Skeletal muscle cell (primary cell): ENCODE measurements at places on chromosomes 12 and 14.

DNA sequence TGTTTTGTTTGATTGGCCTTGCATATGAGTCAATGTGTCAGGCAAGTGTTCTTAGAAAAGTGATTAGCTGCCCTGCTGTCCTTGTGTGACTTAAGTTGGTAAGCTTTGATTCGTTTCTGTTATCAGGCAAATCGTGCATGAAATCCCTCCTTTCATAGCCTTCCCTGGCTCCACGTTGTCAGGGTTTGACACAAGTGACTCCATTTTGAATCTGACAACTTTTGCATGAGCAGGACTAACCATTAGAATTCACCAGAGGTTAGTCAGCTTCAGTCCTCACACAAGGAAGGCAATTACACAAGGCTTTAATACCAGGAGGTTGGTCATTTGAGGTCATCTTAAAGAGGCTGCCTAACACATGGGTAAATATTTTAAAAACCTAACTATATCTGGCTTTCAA is 68.2 kb downstream of the GPATCH2L start:
- no peak for DNase-seq

GRCh38 chr14:68526512-68527091 is 266.3 kb downstream of the ZFP36L1 start:
- DNase-seq = no peak

DNA sequence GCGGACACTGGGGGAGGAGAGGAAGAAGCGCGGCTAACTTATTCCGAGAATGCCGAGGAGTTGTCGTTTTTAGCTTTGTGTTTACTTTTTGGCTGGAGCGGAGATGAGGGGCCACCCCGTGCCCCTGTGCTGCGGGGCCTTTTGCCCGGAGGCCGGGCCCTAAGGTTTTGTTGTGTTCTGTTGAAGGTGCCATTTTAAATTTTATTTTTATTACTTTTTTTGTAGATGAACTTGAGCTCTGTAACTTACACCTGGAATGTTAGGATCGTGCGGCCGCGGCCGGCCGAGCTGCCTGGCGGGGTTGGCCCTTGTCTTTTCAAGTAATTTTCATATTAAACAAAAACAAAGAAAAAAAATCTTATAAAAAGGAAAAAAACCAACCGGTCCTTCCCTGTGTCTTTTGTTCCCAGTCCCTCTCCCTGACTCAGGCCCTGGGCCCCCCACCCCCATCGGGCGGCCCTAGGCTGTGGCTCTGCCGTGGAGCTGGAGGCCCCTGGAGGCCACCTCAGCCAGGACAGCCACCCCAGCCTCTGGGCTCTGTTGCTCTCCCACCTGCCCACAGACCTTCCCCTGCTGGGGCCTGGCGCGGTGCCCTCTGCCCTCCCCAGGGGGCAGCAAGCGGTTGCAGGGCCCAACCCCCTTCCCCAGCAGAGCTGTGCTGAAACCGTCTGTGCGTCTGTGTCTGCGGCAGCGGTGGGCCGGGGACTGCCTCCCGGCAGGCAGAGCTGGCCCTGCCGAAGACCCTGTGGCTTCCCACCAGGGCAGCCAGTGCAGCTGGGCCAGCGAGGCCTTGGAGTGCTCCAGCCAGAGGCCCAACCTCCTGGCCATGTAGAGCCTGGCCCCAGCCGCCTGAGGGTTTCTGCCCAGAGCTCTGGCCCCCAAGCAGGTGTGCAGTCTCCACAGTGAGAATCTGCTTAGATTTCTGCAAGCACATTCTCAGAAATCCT is 4.0 kb upstream of the CRIP2 start:
- no peak for DNase-seq

- no peak for DNase-seq
Observed at GRCh38 chr12:113158439-113159203, 9.1 kb downstream of the CFAP73 start.

GRCh38 chr12:47214771-47215170 is 135.0 kb upstream of the AMIGO2 start:
- DNase-seq = no peak

GRCh38 chr14:103802356-103802755 is 45.0 kb downstream of the PPP1R13B start:
- no peak for DNase-seq

DNA sequence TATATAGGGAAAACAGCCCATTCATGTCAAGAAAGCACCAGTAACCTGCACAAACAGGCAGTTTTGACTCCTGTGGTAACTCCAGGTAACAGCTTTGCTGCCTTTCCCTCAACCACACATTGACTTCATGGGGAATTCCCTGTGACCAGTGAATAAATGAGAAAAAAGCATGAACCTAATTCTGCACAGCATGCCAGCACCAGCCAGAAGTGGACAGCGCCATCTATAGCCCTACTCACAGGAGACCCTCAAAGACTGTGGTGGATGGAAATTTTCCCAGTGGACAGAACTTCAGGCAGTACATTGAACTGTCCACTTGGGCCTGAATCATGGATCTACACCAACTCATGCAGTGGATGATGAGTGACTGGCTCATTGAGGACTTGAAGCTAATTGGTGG is 152.1 kb downstream of the SLC8A3 start:
- DNase-seq = no peak

DNA sequence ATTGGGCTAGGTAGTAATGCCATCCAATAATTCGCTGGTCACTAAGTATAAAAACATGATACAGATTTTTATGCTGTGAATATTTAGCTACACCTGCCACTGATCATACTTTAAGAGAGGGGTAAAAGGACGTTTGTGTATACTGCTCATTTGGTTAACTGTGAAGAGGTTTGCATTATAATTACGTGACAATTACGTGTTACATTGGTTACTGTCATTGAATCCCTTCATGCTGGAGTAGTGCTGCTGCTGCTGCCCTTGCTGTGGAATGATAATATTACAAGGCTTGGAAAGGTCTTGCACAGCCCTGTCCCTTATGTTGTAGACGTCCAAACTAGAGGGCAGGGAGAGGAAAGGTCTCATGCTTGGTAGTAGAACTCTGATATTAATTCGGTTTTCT is 312.2 kb upstream of the ATP2B1 start:
- no peak for DNase-seq

- no peak for DNase-seq
Observed at GRCh38 chr14:104103446-104104075, 18.1 kb downstream of the ASPG start.

DNA sequence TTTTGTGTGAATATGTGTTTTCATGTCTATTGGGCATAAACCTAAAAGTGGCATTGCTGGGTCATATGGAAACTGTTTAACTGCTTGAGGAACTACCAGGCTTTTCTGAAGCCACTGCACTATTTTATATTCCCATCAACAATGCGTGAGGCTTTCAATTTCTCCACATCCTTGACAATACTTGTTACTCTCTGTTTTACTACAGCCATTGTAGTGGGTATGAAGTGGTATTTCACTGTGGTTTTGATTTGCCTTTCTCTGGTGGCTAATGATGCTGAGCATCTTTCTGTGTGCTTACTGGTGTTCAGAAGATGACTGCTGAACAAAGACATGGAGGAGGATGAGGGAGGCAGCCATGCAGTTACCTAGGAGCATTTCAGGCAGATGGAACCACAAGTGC is 13.2 kb upstream of the TDG start:
- DNase-seq = no peak

DNA sequence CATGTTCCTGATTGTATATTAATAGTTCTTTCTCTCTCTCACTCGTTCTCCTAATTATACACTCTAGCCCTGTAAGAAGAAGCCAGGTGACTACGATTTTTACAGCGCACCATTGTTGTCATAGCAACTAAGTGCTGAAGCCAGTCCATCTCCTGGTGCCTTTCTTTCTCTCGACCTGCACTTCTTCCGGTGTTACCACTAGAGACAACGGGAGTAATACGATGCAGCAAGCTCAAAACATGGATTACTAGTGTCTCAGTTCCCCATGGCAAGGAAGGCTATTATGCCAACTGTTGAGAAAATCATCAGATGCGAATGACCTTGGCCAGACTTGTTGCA is 40.8 kb upstream of the DCD start:
- no peak for DNase-seq

- no peak for DNase-seq
Observed at GRCh38 chr12:19410211-19410610, 29.1 kb upstream of the AEBP2 start.

GRCh38 chr12:49932023-49932422 is 18.5 kb upstream of the AQP2 start:
- DNase-seq = no peak

- no peak for DNase-seq
Observed at GRCh38 chr12:14211947-14212387, 153.5 kb upstream of the ATF7IP start.

DNA sequence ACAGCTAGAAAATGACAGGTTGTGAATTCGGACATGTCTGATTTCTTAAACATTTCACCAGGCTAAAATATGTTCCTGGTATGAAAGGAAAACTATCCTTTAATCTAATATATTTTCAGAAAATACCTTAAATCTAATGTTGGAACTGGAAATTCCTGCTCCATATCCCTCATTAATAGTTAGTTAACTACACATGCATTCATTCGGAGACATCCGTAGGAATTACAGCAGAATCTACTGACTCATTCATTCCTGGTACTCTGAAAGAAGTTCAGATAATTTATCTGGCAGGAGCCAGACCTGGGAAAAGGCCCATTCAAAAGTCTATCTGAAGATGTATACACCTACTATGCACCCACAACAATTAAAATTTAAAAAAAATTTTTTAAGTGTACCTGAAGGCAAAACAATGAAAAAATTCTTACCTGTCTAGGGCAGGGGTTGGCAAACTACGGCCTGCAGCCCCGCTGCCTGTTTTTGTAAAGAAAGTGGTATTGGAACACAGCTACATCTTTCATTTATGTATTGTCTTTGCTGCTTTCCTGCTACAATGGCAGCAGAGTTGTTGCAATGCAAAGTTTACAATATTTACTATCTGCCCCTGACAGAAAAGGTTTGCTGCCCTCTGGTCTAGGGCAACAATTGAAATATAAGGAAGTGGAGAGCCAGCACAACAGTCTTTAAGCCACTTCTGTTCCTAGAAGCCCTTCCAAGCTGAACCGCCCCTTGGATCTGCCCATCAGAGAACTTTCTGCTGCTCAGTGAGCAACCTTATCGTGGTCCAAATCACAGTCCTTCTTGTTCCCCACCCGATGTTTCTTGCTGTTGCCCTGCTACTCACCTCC is 17.9 kb upstream of the NFYB start:
- no peak for DNase-seq

- no peak for DNase-seq
Observed at GRCh38 chr12:109654357-109654756, 59.3 kb upstream of the FAM222A start.

DNA sequence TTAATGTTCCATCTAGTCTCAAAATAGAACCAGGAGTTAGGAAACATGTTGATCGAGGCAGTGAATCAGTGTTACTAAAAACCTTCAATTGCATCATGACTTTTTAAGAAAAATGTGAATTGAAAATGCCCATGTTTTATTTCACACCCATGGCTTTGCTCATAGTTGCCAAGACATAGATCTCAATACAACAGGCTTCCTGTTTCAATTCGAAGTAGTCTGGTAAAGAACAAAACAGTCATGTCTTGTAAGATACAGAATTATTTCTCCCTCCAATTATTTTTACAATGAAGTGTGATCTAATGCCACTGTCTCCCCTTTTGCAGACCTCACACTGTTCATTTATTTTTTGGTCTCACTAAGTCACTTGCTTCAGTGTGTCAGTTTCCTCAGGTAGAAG is 44.6 kb upstream of the FAR2 start:
- DNase-seq = no peak

GRCh38 chr12:94648578-94648977 is 1.8 kb downstream of the TMCC3 start:
- no peak for DNase-seq

- DNase-seq = no peak
Observed at GRCh38 chr12:123132951-123133619, 17.8 kb downstream of the PITPNM2 start.

- DNase-seq = no peak
Observed at GRCh38 chr14:49512571-49512970, 73.6 kb downstream of the RPS29 start.

- no peak for DNase-seq
Observed at GRCh38 chr12:25251769-25252168, 1.0 kb upstream of the KRAS start.

DNA sequence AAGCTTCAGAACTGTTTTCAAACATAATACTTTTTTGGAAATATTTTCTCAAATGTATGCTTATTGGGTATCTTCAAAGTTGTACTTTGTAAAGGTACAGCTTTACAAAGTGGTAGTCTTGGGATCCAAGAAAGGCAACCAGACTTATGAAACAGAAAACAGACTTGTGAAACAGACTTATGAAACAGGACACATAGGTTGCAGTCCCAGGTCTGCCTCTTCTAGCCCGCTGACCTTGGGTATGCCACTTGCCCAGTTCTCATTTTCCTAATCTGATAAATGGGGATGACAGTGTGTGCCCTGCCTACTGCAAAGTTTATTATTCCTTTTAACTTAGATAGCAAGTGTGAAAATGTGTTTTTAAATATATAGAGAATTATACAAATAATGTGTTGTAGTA is 114.3 kb downstream of the KICS2 start:
- DNase-seq = no peak

DNA sequence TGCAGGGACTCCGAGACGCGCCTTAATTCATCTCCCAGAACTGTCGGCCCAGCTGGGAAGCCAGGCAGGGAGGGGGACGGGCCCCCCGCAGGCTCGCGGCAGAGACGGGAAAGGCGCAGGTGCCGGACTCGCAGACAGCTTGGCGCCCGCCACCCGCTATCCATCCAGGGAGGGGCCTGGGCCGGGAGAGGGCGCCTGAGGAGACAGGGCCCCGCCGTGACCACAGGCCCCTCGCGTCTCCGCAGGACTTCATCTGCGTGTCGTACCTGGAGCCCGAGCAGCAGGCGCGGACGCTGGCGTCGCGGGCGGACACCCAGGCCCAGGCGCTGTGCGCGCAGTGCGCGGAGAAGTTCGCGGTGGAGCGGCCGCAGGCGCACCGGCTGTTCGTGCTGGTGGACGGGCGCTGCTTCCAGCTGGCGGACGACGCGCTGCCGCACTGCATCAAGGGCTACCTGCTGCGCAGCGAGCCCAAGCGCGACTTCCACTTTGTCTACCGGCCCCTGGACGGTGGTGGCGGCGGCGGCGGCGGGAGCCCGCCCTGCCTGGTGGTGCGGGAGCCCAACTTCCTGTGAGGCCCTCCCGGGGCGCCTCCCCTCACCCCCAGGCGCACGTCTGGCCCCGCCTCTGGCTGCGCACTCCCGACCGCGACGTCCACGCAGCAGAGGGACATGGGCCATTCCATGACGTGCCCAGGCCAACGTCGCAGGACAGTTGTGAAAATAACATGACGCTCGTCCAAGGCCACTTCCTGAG is 60.6 kb downstream of the LGMN start:
- no peak for DNase-seq

GRCh38 chr14:63563370-63564026 is 20.3 kb upstream of the PPP2R5E start:
- no peak for DNase-seq

DNA sequence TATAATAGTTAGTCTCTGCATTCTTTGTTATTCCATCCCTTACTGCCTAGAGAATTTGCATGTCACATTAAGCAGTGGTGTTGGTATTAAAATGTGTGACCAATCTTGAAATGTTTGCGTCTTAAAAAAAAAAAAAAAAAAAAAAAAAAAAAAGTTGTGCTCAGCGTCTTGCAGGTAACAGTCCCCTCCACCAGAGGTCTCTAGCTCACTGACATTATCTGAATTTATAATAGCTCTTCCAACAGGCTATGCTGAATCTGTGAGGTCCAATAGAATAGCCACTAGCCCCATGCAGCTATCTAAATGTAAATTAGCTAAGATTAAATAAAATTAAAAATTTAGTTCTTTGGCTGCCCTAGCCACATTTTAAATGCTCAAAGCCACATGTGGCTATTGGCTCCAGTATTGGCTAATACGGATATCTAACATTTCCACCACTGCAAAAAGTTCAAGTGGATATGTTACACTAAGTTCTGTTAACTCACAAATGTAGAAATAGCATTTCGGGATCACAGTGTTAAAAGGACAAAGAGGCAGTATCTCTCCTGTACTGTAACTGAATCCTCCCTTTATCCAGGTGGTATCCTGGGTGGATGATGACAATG is 28.7 kb downstream of the NKX2-8 start:
- DNase-seq = peak; percentile 10
